Kidney (tissue), 22 donors: ENCODE measurements at places on chromosomes 11 and 22. TPM values are rescaled to one million over a fixed set of nuclear protein-coding genes. Genes with fewer than 3 reads are reported as not detected.

GRCh38 chr22:48376936-48377712 is 1450.5 kb downstream of the BRD1 start:
- H3K4me3 ChIP-seq: no peak overlapping the region
- no peak for DNase-seq
- no peak overlapping the region for H3K27ac ChIP-seq
- no peaks in the 10 kb centered on the region for H3K4me1 ChIP-seq
- no peaks in the 10 kb centered on the region for H3K27me3 ChIP-seq

Gene HORMAD2
- not detected for total RNA-seq

DNA sequence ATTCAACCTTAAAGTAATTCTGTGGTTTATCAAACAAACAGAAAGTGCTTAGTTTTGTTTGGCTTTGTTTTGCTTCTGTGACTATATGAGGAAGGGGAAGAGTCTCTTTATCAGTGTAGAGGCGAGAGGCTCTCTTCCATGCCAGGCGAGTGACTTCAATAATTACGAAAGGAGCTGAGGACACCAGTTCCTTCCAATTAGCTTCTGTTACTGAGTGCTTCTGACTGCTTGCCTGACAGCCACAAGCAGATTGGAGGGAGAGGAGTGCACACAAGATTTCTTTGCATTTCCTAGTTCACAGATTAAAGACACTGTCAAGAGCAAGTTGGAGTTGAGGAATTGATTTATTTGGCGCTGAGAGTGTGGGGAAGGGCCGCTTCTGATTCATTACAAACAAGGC is 1484.5 kb upstream of the TENM4 start:
- DNase-seq: no peak
- H3K27me3 ChIP-seq: no peaks in the 10 kb centered on the region
- H3K4me3 ChIP-seq: no peak overlapping the region
- no peaks in the 10 kb centered on the region for H3K4me1 ChIP-seq

DNA sequence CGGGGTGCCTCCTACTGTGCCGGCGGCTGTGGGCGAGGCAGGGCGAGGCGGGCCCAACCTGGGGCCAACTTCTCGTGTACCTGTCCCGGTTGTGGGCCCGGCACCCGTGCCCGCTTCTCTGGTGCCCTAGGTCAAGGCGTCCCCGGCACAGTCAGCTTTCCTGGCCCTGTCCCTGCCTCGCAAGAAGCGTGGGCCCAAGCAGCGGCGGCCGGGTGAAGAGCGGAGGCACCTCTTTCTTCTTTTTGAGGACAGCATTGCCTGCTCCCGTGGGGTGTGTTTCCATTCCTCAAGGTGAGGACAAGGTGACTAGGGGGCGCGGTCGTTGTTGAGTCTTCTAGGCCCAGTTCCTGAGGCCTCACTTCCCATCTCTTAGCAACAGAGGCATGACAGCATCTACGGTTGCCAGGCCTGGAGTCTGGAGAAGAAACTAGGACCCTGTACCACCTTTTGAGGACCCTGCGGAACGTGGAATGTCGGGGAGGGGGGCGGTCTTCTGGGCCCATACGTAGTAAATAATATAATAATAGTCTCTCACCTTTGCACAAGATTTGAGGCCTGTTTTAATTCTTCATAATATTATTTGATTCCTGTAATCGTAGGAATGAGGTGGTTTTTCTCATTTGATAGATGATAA is 418 bp downstream of the ACO2 start:
- H3K27me3 ChIP-seq: no peaks in the 10 kb centered on the region
- H3K36me3 ChIP-seq: peaks cover 27% of the 10 kb centered on the region
- peak overlapping the region; percentile 94 for H3K4me3 ChIP-seq
- peak overlapping the region; percentile 99 for H3K27ac ChIP-seq

GRCh38 chr11:70105755-70106571 is 27.8 kb downstream of the ANO1 start:
- no peaks in the 10 kb centered on the region for H3K36me3 ChIP-seq
- H3K4me3 ChIP-seq: no peak overlapping the region
- no peak for DNase-seq
- H3K4me1 ChIP-seq: peaks cover 3% of the 10 kb centered on the region
- H3K27me3 ChIP-seq: no peaks in the 10 kb centered on the region

DNA sequence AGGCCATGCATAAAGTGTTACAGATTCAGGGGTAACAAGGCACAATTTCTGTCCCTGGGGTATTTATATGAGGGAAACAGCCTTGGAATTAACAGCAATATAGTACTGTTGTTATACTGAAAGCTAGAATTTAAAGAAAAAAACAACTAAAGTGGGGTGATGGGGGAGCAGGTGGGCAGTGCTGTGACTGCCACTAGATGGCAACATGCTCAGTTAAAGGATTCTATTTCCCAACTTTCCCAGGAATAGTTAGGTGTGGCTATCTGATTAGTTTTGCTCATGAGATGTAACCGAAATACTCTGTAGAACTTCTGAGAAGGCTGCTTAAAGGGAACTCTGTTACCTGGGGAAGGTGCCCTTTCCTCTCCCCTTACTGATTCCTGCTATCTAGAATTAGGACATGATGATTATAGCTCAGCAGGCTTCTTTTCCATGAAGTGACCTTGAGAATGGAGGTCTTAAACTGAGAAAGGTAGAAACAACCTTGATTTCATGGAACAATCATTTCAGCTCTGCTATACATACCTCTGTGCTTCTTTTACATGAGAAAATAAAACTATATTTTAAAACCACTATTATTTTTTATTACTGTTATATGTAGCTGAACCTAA is 102.6 kb downstream of the RELT start:
- no peak overlapping the region for H3K4me3 ChIP-seq
- H3K27ac ChIP-seq: no peak overlapping the region
- no peaks in the 10 kb centered on the region for H3K36me3 ChIP-seq
- no peak for DNase-seq

DNA sequence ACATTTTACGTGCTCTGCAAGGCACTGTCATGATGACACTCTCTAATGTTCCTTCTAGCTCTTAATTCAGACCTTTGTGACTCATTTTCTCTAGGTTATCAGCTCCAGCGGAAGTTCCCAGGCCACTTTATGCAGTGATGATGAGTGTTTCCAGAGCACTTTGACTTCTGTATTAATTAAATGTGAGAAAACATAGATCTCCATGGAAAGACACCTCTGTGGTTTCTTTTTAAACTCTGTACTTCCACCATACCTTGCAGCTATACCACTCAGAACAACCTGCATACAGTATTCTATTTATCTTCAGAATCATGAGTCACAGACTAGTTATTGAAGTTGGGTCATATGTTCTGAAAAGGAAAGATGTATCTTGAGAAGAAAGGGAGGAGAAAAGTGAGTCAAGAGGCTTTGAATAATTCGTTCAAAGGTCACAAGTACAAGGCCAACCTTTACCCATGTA is 175.6 kb upstream of the TENM4 start:
- no peaks in the 10 kb centered on the region for H3K27me3 ChIP-seq
- H3K27ac ChIP-seq: no peak overlapping the region
- no peaks in the 10 kb centered on the region for H3K4me1 ChIP-seq
- H3K36me3 ChIP-seq: no peaks in the 10 kb centered on the region

DNA sequence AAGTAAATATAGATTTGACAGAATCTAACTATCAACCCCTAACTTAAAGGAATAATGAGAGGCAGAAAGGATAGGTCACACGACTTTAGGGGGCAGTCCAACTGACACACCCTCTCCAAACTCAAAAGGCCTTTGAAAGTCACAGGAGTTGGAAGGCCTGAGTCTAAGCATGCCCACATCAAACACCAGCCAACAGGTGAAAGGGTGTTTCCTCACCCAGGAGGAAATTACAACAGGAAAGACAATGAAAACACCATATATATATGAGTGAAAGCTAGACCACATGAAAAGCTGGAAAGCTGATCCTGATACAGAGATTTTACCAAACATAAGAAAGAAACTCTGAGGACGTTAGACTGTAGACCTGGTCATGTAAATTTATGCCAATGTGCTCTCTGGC is 10.5 kb upstream of the DEPDC7 start:
- H3K4me3 ChIP-seq: no peak overlapping the region
- H3K36me3 ChIP-seq: no peaks in the 10 kb centered on the region
- no peaks in the 10 kb centered on the region for H3K27me3 ChIP-seq
- H3K4me1 ChIP-seq: no peaks in the 10 kb centered on the region
- no peak for DNase-seq
- no peak overlapping the region for H3K27ac ChIP-seq

DNA sequence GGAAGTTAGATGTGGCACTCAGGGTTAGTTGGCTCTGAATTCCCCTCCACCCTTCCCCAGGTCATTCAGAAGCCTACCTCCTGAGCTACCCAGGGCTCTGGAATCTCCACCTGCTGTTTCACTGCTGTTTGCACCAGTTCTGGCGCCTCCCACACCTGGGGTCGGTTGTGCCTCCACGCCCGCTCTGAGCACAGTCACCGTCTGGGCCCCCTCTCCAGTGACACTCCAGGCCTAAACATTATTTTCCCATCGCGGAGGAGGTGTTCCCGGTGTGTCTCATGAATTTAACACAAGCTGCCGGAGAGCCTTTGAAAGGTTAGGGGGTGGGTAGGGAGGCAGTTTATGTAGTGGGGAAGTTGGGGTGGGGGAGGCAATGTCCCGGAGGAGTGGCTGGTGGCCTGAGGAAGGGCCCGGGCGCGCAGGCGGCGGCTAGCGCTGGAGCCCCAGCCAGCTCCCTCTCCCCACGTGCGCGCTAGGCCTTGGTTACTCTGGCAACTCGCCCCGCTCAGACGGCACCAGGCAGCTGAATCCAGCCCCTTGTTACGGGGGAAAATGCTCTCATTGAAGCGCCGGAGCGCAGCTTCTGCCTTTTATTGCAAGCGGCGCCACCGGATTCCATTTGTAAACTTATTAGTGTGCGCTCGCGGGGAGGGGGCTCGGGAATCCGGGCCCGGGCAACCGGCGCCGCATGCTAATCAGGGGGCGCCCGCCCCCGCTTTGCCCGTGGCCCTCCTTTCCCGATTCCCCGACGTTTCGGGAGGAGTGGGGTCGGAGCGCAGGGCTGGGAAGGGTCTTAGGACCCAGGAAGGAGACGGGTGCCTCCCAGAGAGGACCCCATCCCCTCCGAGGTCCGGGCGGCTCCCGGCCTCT is 52.4 kb downstream of the GRIK4 start:
- no peaks in the 10 kb centered on the region for H3K27me3 ChIP-seq
- H3K4me3 ChIP-seq: no peak overlapping the region
- no peaks in the 10 kb centered on the region for H3K36me3 ChIP-seq
- DNase-seq: peak; percentile 94

GRCh38 chr11:87254562-87254961 is 216.8 kb downstream of the TMEM135 start:
- no peaks in the 10 kb centered on the region for H3K36me3 ChIP-seq
- DNase-seq: no peak
- H3K4me3 ChIP-seq: no peak overlapping the region
- no peaks in the 10 kb centered on the region for H3K27me3 ChIP-seq
- H3K27ac ChIP-seq: no peak overlapping the region
- no peaks in the 10 kb centered on the region for H3K4me1 ChIP-seq

DNA sequence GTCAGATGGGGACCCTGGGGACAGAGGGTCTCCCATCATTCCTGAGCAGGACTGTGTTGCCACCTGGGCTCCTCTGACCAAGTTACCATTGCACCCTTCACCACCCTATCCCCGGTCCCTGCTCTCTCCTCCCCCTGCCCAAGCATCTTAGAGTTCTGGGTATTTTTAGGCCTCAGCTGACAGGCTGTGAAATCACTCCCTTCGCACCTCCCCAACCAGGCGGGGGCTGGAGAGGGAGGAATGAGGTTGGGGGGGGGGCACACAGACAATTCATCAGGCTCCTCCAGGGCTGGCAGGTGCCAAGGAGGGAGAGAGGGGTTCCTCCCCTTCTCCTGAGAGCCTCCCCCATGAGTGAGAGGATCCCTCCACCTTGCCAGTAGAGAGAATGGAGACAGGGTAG is 9.0 kb downstream of the SYT7 start:
- no peaks in the 10 kb centered on the region for H3K4me1 ChIP-seq
- no peak overlapping the region for H3K27ac ChIP-seq
- DNase-seq: no peak
- peaks cover 5% of the 10 kb centered on the region for H3K27me3 ChIP-seq
- no peak overlapping the region for H3K4me3 ChIP-seq

DNA sequence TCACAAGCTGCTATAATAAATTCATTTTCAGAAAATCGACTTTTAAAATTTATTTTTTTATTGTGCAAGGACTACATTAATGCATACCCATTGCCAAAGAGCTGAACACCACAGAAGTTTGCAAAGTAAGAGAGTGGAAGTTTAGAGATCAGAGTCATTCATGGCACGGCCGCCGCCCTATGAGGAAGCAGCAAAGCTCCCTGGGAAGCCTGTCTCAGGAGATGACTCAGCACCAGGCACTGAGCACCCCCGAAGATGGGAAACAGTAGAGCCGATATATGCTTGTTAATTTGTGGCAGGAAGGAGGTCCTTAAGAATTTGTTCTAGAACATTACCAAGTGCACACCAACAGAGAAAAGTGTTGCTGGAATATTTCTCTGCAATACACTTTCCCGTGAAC is 693.7 kb downstream of the OPCML start:
- H3K27ac ChIP-seq: no peak overlapping the region
- no peaks in the 10 kb centered on the region for H3K4me1 ChIP-seq
- no peak for DNase-seq
- H3K4me3 ChIP-seq: no peak overlapping the region
- H3K27me3 ChIP-seq: no peaks in the 10 kb centered on the region

- H3K36me3 ChIP-seq: no peaks in the 10 kb centered on the region
- H3K4me3 ChIP-seq: no peak overlapping the region
- DNase-seq: no peak
- no peaks in the 10 kb centered on the region for H3K27me3 ChIP-seq
- H3K27ac ChIP-seq: no peak overlapping the region
- H3K4me1 ChIP-seq: peaks cover 22% of the 10 kb centered on the region
Measured at GRCh38 chr11:75024068-75024449, 35.3 kb downstream of the NEU3 start.

Gene VWA5A
- total RNA-seq: 57.2 TPM

DNA sequence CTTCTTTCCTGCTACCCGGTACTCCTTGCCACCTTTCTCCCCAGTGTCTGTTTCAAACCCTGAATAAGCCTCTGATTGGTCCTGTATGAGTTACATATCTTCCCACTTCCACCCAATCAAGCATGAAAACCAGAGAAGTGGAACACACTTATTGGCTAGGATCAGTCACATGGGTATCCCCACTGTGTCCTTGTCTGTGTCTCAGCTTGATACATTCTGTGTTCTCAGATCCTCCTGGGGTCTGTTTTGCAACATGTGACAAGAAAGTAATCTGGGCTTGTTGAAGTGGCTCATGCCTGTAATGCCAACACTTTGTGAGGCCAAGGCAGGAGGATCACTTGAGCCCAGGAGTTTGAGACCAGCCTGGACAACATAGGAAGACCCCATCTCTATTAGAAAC is 23.9 kb downstream of the MCHR1 start:
- H3K4me3 ChIP-seq: no peak overlapping the region
- no peaks in the 10 kb centered on the region for H3K27me3 ChIP-seq
- H3K27ac ChIP-seq: no peak overlapping the region
- no peaks in the 10 kb centered on the region for H3K36me3 ChIP-seq

Gene ZDHHC13
- 18.9 TPM for total RNA-seq

Gene POU2AF2
- not detected for total RNA-seq
